Hepatic stellate cell (primary cell): ENCODE measurements at places on chromosomes 4 and X.

DNA sequence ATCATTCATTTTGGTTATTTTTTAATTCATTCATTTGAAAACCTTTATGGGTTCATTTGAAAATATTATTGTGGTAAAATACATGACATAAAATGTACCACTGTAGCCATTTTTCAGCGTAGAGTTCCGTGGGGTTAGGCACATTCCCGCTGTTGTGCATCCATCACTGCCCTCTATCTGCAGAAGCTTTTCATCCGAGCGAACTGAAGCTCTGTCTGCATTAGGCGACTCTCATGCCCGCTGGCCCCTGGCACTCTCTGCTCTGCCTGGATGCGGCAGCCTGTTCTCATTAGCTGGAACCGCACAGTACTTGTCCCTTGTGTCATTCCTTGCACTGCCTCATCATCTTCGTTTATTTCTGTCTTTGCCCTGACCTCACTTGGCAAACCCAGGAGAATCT, 17.5 kb downstream of the CFAP99 start:
- no peak for DNase-seq

- DNase-seq: no peak
Measured at GRCh38 chr4:851701-852430, 25.9 kb upstream of the CPLX1 start.

DNA sequence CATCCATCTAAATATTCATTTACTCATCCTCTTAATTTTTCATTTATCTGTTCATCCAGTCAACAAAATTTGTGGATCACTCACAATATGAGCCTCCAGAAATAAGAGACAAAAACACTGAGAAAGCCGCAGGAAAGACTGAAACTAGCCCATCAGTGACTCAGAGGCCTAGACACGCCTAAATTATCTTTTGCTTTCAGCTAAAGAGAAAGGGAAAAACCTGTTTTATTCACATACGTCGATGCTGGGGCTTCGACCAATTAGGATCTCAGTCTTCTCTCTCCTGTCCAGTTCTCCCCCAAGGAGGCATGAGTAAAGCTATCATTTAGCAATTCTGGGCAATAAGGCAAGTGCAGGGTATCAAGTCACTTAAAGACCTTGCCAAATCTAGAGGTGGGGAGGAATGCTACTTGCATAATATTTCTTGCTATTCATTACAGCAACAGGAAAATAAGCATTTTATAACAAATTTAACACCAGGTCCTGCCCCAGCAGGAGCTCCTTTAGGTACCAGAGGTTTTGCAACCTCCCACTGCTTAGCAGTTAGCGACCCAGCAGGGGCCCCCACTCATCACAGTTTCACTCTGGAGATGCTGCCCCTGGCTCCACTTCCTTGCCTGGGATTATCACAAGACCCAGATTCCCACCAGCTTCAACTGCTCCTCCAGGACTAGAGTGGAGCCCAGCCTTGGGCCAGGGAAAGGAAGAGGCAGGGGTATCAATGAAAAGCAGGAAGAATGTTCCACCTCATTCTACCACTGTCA, 30.1 kb upstream of the TMEM154 start:
- DNase-seq: no peak

- DNase-seq: no peak
Measured at GRCh38 chrX:40081679-40082068, 16.1 kb downstream of the BCOR start.

GRCh38 chr4:127631420-127631819, 1.3 kb upstream of the INTU start:
- DNase-seq: no peak

DNA sequence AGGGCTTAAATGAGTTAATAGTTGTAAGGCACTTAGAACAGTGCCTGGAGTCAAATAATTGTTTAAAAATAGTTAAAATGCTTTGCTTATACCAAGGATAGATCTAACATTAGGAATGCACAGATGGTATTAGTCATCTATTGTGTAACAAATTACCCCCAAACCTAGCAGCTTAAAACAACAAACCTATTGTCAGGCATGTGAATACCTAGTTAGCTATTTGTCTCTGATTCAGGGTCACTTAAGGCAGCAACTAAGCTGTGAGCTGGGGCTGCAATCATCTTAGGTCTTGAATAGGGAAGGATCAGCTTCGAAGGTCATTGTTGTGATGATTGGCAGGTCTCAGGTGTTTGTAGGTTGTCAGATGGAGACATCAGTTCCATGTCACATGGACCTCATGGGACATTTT, 42.4 kb upstream of the AGA start:
- no peak for DNase-seq

- no peak for DNase-seq
Measured at GRCh38 chr4:169342906-169343564, 72.3 kb upstream of the SH3RF1 start.

- DNase-seq: peak; percentile 44
Measured at GRCh38 chr4:140359562-140360427, 13.7 kb upstream of the SCOC start.

DNA sequence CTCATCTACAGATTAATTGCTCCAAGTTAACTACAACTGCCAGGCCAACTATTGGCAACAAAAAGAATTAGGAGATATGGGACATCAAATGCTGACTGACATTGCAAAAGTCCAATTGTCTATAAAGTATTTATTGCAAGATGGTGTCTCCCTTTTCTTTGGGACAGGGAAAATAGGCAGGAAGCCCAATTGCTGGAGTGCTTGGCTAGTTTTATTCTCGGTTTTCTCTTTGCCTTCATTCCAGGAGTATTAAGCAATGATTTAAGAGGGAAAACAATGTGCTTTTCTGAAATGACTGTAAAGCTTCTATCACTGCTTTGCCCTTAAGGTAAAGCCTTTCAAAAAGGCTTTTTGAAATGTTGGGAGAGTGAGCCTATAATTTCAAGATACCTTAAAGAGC, 62.8 kb upstream of the DIAPH2 start:
- DNase-seq: no peak

DNA sequence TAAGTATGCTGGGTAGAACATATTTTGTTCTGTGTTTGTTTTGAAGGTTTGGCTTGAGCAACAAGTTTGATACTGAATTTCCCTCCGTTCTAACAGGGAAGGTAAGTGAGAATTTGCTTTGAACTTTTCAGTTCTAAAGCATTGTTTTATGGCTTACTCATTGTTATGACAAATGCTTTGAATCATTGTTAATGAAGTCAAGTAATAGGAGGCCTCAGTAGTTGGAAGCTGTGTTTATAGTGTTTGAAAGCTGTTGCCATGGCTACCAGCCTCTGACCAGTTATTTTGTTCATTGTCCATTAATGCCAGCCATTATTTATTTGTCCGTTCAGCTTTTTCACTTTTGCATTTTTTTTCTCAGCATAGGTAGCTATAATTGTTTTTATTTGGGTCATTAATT, 14.4 kb downstream of the CHIC1 start:
- no peak for DNase-seq

- no peak for DNase-seq
Measured at GRCh38 chr4:166092797-166093290, 219.8 kb downstream of the TLL1 start.

DNA sequence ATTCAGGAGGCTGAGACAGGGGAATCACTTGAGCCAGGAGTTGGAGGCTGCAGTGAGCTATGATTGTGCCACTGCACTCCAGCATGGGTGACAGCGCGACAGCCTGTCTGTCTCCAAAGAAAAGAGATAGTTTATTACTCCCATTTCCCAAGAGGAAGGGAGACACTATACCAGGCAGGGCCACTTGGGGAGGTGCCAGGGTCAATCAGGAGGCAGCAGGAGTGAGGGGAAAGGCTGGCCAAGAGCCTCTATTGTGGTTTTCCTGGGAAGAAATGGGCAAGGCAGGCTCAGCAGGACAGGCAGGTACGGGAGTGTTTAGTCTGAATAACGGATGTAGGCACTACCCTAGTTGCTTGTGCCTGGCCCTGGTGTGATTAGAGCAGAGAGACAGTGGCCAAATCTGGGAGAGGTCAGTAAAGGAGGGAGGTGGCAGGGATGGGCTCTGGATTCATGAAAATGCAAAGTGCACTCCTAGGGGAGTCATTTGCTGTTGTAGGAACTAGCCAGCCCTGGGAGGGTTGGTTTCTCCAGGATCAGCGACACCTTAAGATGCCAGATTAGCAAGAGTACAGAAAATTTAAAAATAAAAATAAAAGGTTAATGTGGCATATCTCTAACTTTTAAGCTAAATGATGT, 20.2 kb upstream of the CDKN2AIP start:
- DNase-seq: no peak

DNA sequence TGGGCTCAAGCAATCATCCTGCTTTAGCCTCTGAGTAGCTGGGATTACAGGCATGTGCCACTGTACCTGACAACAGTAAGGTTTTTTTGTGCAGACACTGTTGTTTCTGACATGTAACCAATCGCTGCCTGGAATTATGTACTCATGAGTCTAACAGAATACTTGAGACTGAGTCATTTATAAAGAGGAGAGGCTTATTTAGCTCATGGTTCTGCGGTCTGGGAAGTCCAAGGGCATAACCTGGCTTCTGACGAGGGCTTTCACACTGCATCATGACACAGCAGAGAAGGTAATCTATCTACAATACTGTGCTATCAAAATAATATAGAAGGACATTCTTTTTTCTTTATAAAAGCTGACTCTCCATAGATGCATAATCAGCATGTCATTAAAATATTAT, 115.5 kb upstream of the STOX2 start:
- no peak for DNase-seq

DNA sequence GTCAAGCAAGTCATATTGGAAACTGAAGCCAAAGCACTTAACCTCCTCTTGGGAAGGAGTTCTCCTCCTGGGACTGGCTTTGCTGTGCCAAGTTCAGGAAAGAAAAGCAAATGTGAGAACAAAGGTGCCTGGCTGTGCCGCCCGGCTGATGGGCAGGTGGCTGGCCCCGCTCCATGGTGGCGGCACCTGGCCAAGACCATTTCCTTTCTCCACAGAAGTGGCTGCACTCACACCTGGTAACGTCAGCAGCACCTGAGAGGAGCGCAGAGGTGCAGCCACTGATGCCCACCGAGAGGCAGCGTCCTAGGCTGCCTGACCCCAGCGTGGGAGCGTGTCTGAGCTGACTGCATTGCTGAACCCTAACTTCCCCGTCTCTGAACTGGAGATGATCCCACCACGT, 54.3 kb downstream of the DCTD start:
- no peak for DNase-seq

DNA sequence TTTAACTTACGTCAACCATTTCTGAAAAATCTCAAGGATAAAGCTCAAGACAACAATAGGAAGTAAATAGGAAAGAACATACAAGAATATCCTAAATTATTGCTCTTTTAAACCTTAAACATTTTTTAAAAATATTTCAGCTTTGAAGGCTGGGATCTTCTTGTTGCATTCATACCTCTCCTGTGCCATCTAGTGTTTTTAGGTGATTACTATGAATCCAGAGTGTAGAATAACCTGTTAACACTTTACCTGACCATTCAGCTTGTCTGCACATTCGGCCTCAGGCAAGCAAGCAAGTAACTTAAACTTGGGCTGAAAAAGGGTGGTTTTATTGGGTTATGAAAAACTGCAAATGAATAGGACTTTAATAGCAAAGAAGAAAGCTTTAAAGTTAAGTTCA, 507.8 kb upstream of the INTU start:
- no peak for DNase-seq

DNA sequence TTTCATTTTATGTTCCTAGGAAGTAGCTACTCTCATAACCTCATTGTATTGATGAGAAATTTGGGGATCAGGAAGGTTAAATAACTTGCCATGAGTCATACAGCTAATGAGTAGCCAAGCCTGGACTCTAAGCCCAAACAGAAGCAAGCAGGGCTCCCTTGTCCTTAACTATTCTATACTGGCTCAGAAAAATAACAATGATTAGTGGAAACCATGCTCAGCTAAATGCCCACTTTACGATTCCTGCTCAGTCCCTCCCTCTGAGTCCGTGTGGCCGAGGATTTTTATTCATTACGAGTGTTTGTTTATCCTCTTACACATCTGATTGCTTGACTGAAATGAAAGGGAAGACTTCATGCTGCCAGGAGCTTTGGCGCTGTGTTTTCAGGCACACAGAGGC, 100.9 kb downstream of the SLC34A2 start:
- DNase-seq: no peak

- no peak for DNase-seq
Measured at GRCh38 chr4:23889814-23890341, at the start of gene PPARGC1A. TSS of gene PPARGC1A (minus strand) at chr4:23890047. CDS start at chr4:23889957, 90 bp downstream.

- DNase-seq: no peak
Measured at GRCh38 chr4:148934926-148935578, 492.8 kb upstream of the NR3C2 start.

DNA sequence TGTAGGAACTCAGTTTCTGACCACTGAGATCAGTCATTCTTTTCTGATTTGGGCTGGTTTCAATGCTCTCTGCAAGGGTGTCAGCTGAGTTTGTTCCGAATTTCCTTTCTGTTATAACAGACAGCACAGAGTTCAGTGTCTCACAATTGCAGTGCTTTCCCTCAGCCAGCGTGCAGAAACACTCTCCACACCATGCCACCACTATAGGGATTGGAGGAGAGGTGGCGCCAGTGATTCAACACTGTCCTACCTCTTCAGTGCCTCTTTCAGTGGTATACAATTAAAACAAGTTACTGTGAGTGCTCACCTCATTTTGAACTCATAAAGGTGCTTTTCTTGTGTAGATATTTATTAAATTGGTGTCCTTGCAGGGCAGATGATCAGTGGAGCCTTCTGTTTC, 413.2 kb upstream of the CXorf51B start:
- DNase-seq: no peak

DNA sequence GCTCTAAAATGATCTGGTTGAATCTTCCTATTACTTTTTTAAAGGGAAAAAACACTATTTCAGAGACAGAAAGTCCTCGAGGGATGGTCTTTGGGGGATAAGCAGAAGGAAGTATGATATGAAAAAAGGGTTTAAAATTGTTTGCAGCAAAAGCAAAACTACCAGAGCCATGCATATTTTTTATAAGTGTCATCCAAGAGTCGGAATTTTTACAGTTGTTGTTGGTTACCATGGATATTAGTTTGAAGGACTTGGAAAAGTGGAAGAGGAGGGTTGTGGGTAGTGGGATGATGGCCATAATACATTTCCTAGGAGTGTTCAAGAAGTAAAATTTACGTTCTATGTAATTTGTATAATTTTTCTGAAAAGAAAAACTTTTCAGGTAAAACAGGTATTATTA, 134.4 kb downstream of the PCDH7 start:
- no peak for DNase-seq

DNA sequence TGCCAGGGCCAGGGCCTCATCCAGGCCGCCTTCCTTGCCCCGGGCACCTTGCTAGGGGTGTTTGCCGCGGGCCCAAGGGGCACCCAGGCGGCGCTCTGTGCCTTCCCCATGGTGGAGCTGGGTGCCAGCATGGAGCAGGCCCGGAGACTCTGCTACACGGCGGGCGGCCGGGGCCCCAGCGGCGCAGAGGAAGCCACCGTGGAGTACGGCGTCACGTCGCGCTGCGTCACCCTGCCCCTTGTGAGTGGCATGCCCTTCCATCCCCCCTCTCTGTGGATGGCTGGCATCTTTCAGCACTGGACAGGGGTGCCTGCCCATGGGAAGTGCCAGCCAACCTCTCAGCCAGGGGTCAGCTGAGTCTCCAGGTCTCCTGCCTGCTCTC, 3.6 kb downstream of the PLXNB3 start:
- DNase-seq: no peak

DNA sequence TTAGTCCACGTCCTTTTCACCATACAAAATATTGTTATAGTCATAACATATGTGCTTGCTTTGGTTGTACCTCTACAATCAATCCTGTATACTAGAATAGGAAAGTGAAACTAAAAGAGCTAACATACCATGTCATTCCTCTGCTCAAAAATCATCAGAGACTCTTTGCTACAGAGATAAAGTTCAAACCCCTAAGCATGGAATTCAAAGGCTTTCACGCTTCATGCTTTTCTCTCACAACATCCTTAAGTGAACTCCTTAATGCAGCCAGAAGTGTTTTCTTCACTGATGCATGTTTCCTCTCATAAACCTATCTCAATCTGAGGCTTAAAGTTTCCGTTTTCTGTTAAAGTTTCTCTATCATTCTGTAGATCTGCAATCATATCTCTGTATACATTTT, 744.6 kb upstream of the IGFBP7 start:
- no peak for DNase-seq
